ENCODE measurements at places on chromosomes 16 and 17.
A peak's percentile ranks its signal among the peaks of the same experiment; 100 is the strongest.

- DNase-seq: no peak
These were observed 83.2 kb downstream of the STH start for GRCh38 chr17:46082257-46082656.

GRCh38 chr17:28405632-28406472 is at the start of gene SLC46A1:
Gene SLC46A1, minus strand, starts transcription at chr17:28406212. Its CDS starts 98 bp downstream, at chr17:28406114.
- peak; percentile 60 for DNase-seq

GRCh38 chr16:17552351-17552750 is 81.6 kb upstream of the XYLT1 start:
- DNase-seq: no peak

DNA sequence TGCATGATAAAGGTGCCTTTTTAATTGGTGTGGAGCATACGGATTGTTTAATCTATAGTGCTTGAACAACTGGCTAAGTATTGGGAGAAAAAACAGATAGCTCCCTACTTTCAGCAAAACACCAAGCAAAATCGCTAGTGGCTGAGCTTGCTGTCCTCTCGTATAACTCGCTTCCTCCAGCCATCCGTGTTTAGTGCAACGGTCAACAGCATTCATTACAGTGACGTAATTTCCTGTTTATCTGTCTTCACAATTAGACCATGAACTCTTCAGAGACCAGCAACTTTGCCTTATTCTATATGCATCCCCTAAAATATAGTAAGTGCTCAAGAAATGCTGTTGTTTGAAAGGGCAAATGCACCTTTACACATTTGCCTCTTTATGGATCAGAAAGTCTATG is 511.9 kb downstream of the HAPSTR1 start:
- DNase-seq: no peak

GRCh38 chr16:77548766-77549165 is 113.9 kb upstream of the ADAMTS18 start:
- no peak for DNase-seq

DNA sequence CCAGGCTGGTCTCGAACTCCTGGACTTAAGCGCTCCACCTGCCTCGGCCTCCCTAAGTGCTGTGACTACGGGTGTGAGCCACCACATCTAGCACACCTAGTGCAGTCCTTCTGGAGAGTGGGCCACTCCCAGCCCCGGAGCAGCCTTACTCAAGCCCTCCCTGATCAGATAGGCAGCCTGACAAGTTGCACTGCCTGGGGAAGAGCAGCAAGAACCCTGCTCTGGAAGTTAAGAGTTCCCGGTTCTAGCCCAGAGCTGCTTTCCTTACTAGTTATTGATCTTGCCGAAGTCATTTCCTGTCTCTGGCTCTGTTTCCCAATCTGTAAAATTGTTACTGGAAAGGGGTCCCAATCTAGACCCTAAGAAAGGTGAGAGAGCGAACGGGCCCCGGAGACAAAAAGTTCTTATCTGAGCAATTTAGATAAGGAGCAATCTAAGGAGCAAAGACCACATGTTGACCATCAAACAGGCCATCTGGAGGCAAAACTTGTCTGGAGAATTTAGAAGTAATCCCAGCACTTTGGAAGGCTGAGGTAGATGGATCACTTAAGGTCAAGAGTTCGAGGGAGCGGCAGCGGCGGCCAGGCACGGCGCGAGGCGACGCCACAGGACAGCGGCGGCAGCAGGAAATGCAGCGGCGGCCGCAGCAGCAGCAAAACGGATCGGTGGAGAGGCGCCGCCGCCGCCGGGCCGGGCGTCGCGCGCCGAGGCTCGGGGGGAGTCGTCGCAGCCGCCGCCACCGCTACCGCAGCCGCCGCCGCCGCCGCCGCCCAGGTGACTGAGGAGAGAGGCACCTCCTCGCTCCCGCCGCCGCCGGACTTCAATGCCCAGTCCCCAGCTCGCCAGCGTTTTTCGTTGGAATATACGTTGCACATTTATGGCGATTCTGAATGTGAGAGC is 4.3 kb upstream of the NAGLU start:
- peak; percentile 76 for DNase-seq

GRCh38 chr16:11446566-11447119 is 101.4 kb downstream of the RMI2 start:
- DNase-seq: no peak

DNA sequence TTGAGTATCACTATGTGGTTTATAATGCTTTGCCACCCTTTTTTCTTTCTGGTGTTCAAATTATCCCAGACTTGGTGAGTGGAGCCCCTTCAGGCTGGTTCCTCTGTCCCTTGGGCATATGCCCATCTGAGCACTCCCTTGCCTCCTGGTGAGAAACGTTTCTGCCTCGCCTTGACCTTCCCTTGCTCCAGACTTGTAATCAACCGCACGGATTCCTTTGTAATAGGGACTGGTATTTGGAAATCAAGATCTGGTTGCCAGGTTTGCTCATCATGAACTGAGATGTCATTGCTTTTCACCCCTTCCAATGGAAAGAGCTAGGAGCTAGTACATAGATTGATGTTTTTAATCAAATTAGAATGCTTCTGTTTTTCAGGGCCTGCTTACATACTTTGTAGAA is 43.7 kb downstream of the SEC14L1 start:
- DNase-seq: no peak

DNA sequence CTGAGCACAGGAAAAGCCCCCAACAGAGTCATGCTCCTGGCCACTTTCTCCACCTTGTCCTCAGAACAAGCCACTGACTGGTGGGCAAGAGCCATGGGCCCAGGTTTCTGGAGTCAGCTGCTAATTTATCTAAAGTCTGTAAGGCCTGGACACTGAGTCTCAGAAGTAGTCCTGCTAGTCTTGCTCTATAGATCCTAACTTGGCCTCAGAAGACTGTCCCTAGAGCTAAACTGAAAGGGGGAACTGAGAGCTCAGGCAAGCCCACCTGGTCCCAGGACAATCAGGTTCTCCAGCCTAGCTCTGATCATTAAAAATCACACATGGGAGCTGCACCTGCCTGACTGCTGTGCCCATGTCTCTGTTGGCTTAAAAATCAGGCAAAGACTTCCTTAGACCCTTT is 485.8 kb downstream of the SLC39A11 start:
- no peak for DNase-seq

- no peak for DNase-seq
These were observed 96.4 kb downstream of the MSI2 start for GRCh38 chr17:57352665-57353175.

- no peak for DNase-seq
These were observed 1.5 kb downstream of the AMZ2 start for GRCh38 chr17:68249354-68249765.

DNA sequence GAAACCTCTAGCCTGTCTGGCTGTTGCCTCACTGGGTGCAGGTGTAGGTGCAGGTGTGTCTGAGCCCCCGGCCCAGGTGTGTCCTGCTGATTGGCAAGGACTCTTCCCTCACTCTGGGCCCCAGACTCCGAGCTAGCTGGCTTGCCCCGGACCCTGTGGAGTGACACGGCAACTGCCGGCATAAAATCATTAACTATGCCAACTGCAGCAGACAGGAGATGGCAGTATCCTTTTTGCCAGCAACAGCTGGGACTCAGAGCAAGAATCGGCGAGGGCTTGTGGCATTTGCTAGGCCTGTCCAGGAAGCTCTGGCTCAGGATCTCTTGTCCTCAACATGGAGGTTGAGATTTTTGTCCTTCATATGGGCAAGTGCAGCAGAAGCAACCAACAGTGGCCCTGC is 20.8 kb downstream of the CIAPIN1 start:
- no peak for DNase-seq

DNA sequence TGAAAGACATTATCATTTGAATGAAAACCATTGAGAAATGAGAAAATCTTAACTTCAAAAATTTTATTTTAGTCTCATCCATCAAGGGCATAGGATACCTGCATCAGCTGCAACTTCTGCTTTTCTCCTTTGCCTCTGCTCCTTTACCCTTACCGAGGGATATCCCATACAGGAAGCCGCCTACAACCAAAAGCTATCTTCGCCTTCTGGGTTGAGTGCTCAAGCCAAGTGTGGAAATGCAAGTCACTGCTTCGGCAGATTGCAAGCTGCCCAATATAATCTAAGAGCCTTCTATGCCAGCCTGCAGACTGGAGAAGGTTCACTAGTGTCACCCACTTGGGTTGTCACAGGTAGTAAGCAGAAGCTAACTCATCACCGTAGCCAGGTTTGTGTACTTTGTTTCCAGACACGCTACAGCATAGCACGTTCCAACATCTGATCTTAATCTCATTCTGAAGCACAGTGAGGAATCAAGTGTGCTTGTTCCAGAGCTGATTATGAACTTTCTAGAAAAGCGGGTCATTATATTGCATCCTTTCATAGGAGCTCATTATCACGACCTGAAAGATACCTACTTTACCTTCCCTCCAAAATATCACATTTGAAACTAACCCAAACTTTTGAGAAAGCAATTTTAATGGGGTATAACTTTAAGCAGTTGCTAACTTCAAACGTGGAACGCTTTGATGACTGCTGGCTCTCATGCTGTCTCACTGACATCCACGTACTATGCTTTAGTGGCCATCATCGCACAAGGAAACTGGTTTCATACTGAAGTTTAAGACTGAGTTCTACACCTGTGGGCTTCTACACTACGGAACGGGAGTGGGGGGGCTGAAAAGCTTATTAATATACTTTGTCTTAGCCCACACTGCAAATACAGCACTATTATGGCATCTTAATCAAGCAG is 8.0 kb upstream of the UNK start:
- DNase-seq: no peak

GRCh38 chr17:9468532-9468931 is 107.1 kb downstream of the STX8 start:
- DNase-seq: no peak

- DNase-seq: no peak
These were observed 24.9 kb downstream of the HYDIN start for GRCh38 chr16:71205482-71206131.

- DNase-seq: no peak
These were observed 1.1 kb downstream of the EPOP start for GRCh38 chr17:38673707-38674013.

DNA sequence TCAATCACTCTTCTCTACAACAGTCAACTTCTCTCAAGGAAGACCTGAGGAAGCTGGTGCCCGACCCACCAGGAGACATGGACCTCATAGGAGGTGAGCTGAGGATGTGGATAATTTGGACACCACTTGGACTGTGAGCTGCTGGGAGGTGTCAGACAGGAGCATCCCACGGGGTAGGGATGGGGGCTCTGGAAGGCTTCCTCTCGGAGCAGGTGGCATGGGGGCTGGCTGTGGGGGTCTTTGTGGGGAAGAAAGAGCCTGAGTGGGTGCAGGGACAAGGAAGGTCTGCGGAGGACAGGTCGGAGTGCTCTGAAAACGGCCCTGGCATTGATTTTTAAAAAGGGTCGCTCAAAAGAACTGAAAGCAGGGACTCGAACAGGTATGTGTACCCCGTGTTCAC is 64.0 kb downstream of the TBC1D16 start:
- DNase-seq: no peak

GRCh38 chr16:3819746-3820724 is 60.5 kb downstream of the CREBBP start:
- DNase-seq: peak; percentile 66

GRCh38 chr17:34305606-34306005 is 13.6 kb upstream of the CCL8 start:
- no peak for DNase-seq

DNA sequence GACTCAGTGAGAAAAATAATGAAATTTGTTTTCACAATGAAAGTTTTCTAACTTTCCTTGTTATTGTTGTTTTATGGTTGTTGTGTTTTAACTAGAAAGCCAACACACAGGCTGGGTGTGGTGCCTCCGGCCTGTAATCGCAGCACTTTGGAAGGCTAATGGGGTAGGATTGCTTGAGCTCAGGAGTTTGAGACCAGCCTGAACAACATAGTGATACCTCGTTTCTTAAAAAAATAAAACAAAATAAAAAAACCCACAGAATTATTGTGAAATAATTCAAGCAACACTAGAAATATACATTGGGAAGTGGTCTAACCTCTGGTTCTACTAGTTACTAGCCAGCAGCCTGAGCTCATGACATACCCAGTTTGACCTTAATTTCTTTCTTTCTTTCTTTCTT is 630 bp downstream of the MILR1 start:
- DNase-seq: no peak

DNA sequence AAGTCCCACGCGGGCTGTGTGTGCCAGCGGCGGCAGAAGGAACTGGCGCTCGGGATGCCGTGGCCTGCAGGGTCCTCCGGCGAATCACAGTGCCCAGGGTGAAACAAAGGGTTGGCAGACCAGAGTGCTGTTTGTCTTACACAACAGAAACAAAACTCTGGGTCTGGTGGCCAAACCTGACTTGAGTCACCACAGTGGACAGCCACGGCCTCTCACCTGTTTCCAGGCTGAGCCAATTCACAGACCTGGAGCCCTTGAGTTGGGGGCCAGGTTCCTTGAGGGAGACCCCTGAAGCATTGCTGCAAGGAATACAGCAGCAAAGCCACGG is 2.1 kb upstream of the CHMP6 start:
- no peak for DNase-seq

DNA sequence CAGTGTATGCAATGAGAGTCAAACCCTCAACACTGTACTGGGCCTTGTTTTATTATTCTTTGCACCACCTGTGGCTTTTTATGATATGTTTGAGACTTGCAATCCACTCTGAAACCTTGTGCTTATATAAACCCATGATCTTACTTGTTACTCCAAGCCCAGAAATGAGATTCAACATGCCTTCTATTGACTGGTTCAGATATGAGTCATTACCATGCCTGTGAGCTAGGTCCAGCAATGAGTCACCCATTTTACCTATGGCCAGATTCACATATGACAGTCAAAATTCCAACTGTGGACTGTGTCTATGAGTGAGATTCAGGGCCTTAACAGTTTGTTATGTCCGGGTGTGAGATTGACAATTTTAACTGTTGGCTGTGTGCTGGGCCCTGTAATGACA is 1846.1 kb downstream of the TP53TG3F start:
- DNase-seq: no peak

GRCh38 chr17:40888196-40888720 is 3.2 kb upstream of the KRT20 start:
- DNase-seq: no peak

- DNase-seq: peak; percentile 49
These were observed 126.3 kb downstream of the ZNF778 start for GRCh38 chr16:89343501-89344457.

- no peak for DNase-seq
These were observed 102.6 kb upstream of the HS3ST3A1 start for GRCh38 chr17:13704333-13704732.

GRCh38 chr16:88593489-88593888 is 23.3 kb downstream of the ZC3H18 start:
- no peak for DNase-seq

GRCh38 chr17:53640808-53641207 is 181.9 kb upstream of the KIF2B start:
- DNase-seq: no peak

Measured in mucosa of descending colon (tissue), 3 donors.